Posterior vena cava (tissue), 2 donors: ENCODE measurements at places on chromosomes 16 and 17.

GRCh38 chr17:80694992-80695912 lies 150.6 kb downstream of the RPTOR start:
- no peak for DNase-seq

DNA sequence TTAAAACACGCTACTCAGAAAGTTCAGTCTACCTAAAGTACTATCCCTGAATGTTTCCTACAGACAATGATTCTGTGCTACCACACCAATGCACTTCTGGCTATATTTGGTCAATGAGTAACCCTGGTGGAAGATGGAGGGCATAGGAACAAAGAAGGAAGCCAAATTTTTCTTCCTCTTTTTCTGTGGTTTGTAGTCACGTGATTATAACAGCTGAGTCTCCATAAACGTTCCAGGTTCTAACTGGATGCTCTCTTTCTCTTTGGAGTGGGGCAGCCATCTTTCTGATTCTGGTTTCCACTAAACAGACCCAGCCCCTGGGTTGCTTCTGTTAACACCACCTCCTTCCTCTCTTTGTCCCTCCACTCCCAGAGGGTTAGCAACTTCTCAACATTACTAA lies 274.9 kb downstream of the CDH11 start:
- no peak for DNase-seq

GRCh38 chr16:14455573-14455972 lies 174.5 kb downstream of the PARN start:
- no peak for DNase-seq

DNA sequence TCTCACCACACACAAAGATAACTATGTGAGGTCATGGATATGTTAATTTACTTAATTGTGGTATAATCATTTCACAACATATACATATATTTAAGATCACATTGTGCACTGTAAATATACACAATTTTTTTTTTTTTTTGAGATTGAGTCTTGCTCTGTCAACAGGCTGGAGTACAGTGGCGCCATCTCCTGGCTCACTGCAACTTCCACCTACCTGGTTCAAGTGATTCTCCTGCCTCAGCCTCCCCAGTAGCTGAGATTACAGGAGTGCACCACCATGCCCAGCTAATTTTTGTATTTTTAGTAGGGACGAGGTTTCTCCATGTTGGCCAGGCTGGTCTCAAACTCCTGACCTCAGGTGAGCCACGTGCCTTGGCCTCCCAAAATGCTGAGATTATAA lies 11.5 kb upstream of the PRSS54 start:
- no peak for DNase-seq

- DNase-seq, result peak; percentile 71
Measured at GRCh38 chr17:82959242-82959930, 119.6 kb upstream of the ZNF750 start.

DNA sequence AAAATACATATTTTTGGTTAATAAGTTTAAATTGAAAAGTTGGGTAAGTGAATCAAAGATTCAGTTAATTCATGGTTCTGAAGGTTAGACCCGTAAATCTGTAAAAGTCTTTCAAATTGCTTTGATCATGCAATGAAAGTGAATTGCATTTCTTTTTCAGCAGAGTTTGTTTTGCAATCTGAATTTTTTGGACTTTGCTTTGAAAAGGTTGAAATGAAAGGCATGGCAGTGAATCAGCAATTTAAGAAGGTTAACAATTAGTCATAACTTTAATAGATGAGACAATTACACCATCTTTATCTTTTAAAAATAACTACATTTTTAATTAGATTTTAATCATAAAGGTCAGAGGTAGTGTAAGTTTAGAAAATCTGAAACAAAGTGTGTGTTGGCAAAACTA lies 310.9 kb upstream of the KCNJ16 start:
- no peak for DNase-seq

DNA sequence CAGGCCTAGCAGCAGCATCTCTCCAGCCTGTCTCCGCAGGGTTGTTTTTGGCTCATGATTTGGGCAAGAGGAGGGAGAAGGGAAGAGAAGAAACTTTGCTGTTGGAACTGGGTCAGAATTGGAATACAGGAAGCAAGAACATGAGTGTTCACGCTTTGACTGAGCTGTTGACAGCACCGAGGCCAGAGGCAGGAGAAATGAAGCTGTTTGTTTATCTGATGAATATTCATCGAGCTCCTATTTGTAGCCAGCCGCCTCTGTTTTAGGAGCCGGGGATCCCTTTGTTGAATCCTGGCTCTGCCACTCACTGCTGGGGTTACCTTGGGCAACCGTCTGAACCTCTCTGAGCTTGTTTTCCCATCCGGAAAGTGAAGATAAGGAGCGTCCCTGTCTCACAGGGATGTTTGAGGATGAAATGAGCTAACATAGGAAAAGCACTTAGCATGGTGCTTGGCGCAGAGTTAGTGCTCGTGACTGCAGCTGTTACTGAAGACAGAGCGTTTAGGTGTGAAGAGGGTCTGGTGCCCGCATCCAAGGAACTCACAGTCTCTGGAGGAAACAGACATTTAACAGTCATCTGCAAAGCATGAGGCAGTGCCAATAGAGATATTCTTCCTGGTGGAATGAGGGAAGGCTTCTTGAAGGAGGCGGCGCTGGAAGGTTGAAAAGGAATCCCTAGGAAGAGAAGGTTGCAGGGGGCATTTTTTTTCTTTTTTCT lies 29.2 kb downstream of the RAP1GAP2 start:
- DNase-seq, result no peak

DNA sequence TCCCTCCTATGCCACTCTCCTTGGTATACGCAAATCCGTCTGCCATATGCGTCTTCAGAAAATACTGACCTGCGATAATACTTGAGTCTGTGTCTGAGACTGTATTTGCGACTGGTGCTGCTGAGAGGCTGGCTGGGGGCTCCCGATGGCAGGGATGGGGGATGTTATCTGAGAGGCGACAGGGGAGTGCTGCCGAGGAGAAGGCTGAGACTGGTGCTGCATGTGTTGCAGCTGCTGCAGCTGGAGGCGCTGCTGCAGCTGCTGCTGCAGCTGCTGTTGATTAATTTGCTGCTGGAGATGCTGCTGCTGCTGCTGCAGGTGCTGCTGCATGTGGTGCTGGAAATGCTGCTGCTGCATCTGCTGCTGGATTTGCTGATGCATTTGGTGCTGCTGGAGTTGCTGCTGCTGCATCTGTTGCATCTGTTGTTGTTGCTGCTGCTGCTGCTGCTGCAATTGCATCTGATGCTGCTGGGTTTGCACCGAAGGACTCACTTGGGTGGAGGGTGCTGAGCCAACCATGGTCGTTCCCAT lies 107.7 kb downstream of the TOX3 start:
- no peak for DNase-seq

DNA sequence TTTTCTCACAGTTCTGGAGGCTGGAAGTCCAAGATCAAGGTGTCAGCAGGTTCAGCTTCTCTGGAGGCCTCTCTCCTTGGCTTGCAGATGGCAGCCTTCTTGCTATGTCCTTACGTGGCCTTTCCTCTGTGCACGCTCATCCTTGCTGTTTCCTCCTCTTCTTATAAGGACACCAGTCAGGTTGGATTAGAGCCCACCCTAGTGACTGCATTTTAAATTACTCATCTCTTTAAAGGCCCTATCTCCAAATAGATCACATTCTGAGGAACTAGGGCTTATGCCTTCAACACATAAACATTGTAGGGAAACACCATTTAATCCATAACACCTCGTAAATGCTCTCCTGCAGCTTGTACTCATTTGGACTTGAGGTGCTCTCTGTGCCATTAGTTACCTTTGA lies 36.3 kb downstream of the DHRS7C start:
- no peak for DNase-seq

DNA sequence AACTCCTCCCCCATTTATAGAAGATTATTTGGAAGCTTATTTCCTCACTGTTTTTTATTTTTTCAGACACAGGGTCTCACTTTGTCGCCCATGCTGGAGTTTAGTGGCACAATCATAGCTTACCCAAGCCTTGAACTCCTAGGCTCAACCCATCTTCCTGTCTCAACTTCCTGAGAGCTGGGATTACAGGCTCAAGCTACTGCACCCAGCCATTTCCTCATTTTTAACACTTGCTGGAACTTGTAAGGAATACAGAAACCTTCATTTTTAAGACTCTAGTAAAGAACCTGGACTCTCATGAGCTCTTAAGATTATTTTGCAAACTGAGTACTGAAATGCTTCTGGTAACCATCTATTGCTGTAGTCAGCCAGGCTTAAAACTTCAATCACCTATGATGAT lies 29.9 kb downstream of the KANSL1 start:
- no peak for DNase-seq

GRCh38 chr17:45302649-45303173 lies 14.1 kb downstream of the MAP3K14 start:
- DNase-seq, result no peak

- DNase-seq, result no peak
Measured at GRCh38 chr17:37447641-37448040, 41.0 kb downstream of the TADA2A start.

GRCh38 chr16:55955845-55956244 lies 80.7 kb upstream of the CES5A start:
- peak; percentile 86 for DNase-seq

DNA sequence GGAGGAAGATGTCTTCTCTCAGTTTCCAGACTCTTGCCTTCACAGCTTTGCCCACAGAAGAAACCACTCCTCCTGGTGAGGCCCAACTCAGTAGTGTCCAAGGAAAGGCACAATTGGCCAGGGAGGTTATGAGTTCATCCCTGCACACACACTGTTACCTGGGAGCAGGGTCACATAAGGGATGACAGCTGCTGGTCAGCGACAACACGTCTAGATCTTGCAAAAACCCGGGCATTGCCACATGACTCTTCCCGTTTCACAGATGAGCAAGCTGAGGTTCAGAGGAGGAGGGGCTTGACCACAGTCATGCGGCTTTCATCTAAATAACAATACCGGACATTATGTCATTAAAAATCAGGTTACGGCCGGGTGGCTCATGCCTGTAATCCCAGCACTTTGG lies 186.0 kb downstream of the COPRS start:
- peak; percentile 5 for DNase-seq

DNA sequence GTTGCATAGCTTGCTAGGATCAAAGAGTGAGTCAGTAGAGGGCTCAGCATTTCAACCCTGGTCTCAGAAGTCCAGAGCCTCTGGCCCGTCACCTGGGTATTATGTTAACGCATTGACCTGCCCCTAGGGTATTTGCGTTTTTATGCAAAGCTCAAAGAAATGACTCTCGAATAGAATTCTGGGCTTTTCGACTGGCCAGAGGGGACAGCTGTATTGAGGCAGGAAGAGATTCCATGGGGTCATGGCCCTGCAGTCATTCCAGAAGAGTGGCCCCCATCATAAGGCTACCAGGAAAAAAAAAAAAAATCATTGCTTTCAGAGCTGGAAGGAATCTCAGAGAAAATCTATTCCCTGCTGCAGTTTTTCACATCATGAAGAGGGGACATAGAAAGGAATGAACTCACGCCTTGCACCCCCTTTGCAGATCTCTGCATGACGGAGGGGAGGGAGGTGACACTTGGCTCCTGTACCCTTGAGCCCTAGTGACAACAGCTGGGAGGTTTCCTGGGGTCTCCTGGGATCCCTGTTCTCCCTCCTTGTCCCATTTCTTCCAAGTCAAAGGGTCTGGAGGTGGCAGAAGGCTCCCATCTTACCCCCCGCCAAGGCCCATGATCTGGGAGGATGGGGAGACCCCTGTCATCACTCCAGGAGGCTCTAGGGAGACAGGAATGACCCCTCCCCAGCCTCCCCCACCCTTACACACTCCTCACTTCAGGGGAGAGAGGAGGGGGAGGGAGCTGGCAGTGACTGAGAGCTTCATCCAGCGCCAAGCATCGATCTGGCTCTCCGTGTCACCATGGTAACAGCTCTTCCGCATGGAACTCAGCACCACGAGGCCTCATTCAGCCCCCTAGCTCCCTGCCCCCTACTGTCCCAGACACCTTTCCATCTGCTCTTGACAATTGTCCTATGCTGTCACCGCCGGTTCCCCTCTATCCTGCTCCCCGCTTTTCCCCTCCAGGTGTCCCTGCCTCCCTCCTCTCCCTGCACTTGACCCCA lies 35.8 kb downstream of the GP2 start:
- no peak for DNase-seq

DNA sequence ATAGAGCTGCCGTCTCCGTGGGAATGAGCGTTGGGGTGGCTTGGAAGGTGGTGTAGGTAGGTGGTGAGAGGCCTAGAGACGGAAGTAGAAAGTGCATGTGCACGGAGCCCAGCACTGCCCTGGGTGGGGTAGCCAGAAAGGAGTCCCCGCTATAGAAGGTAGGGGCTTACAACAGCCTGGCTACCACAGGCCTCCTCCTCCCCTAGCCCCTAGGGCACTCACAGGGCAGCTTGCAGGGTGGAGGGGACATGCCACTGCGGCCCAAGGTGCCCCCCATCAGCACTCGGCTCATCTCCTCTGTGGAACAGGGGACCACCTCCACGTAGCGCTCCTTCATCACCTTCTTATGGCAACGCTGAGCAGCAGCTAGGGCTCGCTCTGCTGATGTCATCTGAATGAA lies 5.0 kb downstream of the ESRP2 start:
- no peak for DNase-seq

GRCh38 chr16:9845661-9846361 lies 336.4 kb downstream of the GRIN2A start:
- DNase-seq, result no peak

GRCh38 chr17:16391451-16391850 lies 10.6 kb downstream of the UBB start:
- DNase-seq, result no peak

DNA sequence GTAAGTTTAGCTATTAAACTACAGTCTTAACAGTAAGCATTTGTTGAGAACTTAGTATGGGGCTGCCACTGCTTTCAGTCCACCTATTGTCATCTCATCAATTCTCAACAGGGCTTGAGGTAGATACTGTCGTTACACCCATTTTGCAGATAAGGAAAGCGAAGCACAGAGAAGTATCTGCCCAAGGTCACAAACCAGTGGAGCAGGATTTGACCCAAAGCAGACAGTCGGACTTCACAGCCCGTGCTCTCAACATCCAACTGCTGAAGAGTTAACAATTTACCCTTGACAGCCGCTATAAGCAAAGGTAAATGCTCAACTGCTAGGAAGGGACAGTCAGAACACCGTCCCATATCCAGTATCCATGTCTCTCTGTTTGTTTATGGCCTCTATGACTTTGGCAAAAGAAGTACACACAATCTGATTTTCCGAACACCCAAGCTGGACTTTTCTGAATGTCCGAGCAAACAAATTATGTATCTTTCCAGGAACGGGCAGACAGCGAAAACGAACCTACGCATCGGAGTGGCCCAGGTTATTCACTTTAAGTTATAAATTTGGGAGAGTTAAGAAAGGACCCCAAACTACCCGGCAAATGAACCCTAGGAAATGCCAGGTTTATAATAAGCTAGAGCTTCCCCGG lies 1.2 kb downstream of the SIAH1 start:
- DNase-seq, result no peak

GRCh38 chr16:88062341-88063210 lies 111.3 kb downstream of the BANP start:
- peak; percentile 85 for DNase-seq

DNA sequence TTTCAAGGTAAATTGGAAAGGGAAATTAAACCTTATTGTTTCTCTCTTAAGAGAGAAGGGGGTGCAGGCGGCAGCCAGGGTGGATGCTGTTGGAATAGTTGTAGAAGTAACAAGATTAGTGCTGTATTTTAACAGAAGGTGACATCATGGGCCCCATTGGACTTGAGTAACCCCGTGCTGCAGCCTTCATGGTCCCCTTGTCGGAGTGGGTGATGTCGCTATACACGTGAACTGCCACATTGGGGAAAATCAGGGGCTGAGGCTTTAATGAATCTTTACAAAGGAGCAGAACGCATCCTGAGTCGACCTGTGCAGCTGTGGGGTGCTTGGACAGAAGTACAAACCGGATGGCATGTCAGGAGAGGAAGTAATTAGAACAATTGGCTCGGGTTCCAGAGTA lies 3.2 kb downstream of the SNX11 start:
- DNase-seq, result no peak

- no peak for DNase-seq
Measured at GRCh38 chr17:72922219-72922618, 170.3 kb downstream of the SLC39A11 start.

GRCh38 chr16:8179615-8180014 lies 410.7 kb downstream of the TMEM114 start:
- DNase-seq, result no peak
